ENCODE measurements at places on chromosomes 2 and 18. TPM values are rescaled to one million over a fixed set of nuclear protein-coding genes. Genes with fewer than 3 reads are reported as not detected.

- H3K4me1 ChIP-seq, result peaks cover 53% of the 10 kb centered on the region
- DNase-seq, result peak; percentile 25
- peaks cover 11% of the 10 kb centered on the region for H3K27me3 ChIP-seq
- no peak overlapping the region for H3K4me3 ChIP-seq
- peak overlapping the region; percentile 76 for H3K27ac ChIP-seq
These were observed 12.8 kb downstream of the PXDN start for GRCh38 chr2:1731447-1731962.

GRCh38 chr2:105324101-105324500 is 5.4 kb downstream of the TGFBRAP1 start:
- no peaks in the 10 kb centered on the region for H3K27me3 ChIP-seq
- no peak overlapping the region for H3K4me3 ChIP-seq
- H3K27ac ChIP-seq, result no peak overlapping the region
- peaks cover 12% of the 10 kb centered on the region for H3K36me3 ChIP-seq
- peaks cover 28% of the 10 kb centered on the region for H3K4me1 ChIP-seq

DNA sequence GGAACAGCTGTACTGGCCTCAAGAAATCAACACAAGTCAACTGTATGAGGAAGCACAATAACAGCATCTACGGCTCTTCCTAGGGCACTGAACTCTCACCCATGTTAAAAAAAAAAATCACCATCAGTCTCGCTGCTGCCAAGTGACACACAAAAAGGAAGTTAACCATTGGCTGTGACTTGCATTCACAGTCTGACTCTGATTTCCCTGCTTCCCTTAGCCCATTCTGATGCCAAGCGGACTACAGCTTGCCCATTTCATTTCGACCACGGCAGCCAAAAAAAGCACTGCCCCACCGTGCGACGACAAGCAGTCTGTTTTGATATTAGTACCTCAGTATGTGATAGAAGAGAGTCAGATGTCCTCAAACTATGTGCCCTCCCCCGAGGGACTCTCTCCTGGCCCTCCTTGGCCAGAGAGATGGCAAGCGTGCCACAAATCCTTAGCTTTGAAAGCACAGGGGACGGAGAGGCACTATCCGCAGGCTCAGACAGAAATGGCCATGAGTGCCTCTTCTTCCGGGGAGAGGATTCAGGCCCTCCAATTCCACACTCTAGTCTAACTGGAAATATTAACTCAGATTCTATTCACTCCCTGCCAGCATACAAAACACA is 250.0 kb downstream of the TCF4 start:
- peak; percentile 40 for DNase-seq
- H3K27me3 ChIP-seq, result no peaks in the 10 kb centered on the region
- no peaks in the 10 kb centered on the region for H3K4me1 ChIP-seq
- H3K36me3 ChIP-seq, result no peaks in the 10 kb centered on the region
- peak overlapping the region; percentile 67 for H3K27ac ChIP-seq

GRCh38 chr2:171046048-171046560 is 114.6 kb downstream of the TLK1 start:
- H3K27me3 ChIP-seq, result no peaks in the 10 kb centered on the region
- no peak for DNase-seq
- no peak overlapping the region for H3K4me3 ChIP-seq
- H3K36me3 ChIP-seq, result peaks cover 81% of the 10 kb centered on the region
- no peaks in the 10 kb centered on the region for H3K4me1 ChIP-seq
- no peak overlapping the region for H3K27ac ChIP-seq

GRCh38 chr2:69185807-69186206 is 172.8 kb downstream of the ANTXR1 start:
- H3K27me3 ChIP-seq, result no peaks in the 10 kb centered on the region
- no peaks in the 10 kb centered on the region for H3K36me3 ChIP-seq
- no peak for DNase-seq
- no peak overlapping the region for H3K4me3 ChIP-seq
- no peaks in the 10 kb centered on the region for H3K4me1 ChIP-seq

DNA sequence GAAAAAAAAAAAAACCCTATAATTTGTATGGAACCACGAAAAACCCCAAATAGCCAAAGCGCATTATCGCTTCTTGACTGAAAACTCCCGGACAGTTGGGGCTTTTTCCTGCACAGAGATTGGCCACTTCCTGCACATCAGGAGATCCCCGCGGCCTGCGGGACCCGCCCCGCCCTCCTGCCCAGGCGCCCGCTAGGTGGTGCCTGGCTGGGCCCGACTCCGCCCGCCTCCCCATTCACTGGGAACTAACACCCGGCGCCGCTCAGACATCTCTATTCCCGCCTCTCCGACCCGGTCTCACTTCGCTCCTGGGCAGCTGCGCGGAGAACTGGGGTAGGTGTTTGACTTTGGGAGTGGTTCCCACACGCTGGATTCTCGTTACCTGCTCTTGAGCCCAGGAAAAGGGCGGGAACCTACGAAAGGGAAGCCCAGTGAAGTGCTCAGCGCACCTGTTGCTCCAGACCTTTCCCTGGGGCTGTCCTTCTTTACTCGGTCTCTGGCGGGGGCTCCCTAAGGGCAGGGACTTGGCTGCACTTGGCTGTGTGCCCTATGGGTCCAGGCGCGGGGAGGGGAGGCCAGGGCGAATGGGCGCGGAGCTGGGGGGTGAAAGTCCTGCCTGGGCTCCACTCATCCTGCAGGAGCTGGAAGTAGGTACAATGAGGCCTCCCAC is at the start of gene HMSD:
HMSD (plus strand) TSS at position 234 of the 670 bp plus-strand sequence. CDS start 4,155 bp downstream, outside the sequence.
- peak within 1 kb of the TSS; percentile 42 for H3K4me3 ChIP-seq
- H3K27ac ChIP-seq, result no peak within 1 kb of the TSS
- H3K4me1 ChIP-seq, result peaks cover 12% of the 10 kb centered on the region
- no peaks in the 10 kb centered on the region for H3K36me3 ChIP-seq
- peak; percentile 68 for DNase-seq
- H3K27me3 ChIP-seq, result peaks cover 17% of the 10 kb centered on the region

DNA sequence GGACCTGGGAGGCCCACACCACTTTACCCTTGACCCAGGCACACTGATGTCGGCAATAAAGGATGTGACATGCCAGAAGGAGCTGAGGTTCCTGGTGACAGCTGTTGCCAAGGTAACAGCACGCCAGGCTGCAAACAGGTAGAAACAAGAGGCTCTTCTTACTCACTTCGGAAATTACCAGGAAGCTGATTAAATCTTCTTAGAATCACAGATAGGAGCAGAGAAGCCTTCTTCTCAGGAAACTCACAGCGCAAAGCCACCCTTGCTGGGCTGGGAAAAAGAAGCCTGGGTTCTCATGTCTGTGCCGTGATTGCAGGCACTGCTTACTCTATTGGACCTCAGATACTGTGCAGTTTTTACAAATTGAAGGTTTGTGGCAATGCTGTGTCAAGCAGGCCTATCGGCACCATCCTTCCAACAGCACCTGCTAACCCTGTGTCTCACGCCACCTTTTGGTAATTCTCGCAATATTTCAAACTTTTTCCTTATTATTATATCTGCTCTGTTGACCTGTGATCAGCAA is 61.0 kb upstream of the TAF1B start:
- H3K27ac ChIP-seq, result no peak overlapping the region
- H3K27me3 ChIP-seq, result no peaks in the 10 kb centered on the region
- no peak for DNase-seq
- no peaks in the 10 kb centered on the region for H3K4me1 ChIP-seq
- H3K36me3 ChIP-seq, result no peaks in the 10 kb centered on the region

The SCG2 gene
- 7.1 TPM for total RNA-seq

The MERTK gene
- 17.5 TPM for total RNA-seq

The ETAA1 gene
- total RNA-seq, result 20.4 TPM

The CCL20 gene
- 1.8 TPM for total RNA-seq

The STAT4 gene
- 0.89 TPM for total RNA-seq

Measured in stomach (tissue), 19 donors.